Activated CD4-positive, alpha-beta T cell treated with anti-CD3 and anti-CD28 coated beads, Interleukin-2, amount 10 ng/mL, durations not matched to agents 7 days and 5 days (primary cell): ENCODE measurements at places on chromosomes 11 and 22. TPM values are rescaled to one million over a fixed set of nuclear protein-coding genes. Genes with fewer than 3 reads are reported as not detected.

Gene MS4A12
- total RNA-seq: not detected

Gene SLC22A12
- total RNA-seq: not detected

Gene SCT
- total RNA-seq: not detected

Gene GPHA2
- not detected for total RNA-seq

Gene WNT11
- total RNA-seq: not detected

Gene RAB1B
- 174 TPM for total RNA-seq

Gene BAIAP2L2
- total RNA-seq: 0.50 TPM

Gene TXNRD2
- total RNA-seq: 21.9 TPM

Gene TRIM66
- total RNA-seq: 18.5 TPM

Gene LARGE2
- total RNA-seq: 0.40 TPM

Gene ST14
- total RNA-seq: not detected

Gene LRRC74B
- not detected for total RNA-seq

Gene NCAPD3
- total RNA-seq: 125 TPM

Gene IGLL1
- total RNA-seq: not detected

Gene ELFN2
- total RNA-seq: 0.10 TPM

Gene RASL10A
- 0.37 TPM for total RNA-seq

Gene MYBPC3
- not detected for total RNA-seq

Gene MMP11
- total RNA-seq: 0.27 TPM

Gene ANKRD49
- total RNA-seq: 30.3 TPM

Gene ZBTB16
- 7.6 TPM for total RNA-seq

Gene TSGA10IP
- not detected for total RNA-seq

Gene VWA5A
- 6.8 TPM for total RNA-seq

Gene RIMBP3C
- total RNA-seq: 0.92 TPM
